ENCODE measurements at places on chromosomes 5 and 9.

DNA sequence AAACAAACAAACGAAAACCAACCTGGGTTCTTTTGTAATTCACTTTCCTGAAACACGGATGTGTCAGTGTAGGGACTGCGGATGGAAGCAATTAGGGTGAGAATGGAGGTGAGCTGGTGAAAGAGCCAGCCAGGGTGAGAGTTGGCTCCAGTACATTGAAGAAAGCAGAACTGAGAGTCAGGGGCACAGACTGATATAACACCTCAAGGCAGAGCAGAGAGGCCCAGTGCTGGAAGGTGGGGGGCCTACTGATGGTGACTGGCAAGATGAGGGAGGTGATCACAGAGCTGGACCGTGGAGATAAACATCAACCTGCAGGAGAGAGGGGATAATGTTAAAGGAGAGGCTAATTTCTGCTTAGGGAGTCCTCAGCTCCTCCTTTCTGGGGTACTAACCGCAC, 221.1 kb downstream of the MAN2A1 start:
- DNase-seq, result no peak

DNA sequence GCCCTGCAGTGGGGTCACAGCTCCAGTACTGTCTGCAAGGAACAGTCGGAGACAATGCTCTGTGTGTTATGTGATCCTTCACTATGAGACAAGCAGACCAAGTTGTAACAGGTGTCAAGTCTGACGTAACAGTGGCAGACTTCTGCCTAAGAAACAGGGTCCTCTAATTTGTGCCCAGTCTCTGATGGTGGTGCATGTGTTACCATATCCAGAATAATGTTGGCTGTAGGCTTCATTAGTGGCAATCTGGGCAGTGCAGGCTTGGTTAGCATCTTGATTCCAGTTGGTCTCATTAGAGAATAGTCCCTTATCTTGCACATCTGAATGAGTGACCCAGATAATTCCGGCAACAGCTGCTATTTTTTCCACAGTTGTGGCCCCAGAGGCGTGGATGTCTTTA, 33.8 kb downstream of the ZNF131 start:
- no peak for DNase-seq

GRCh38 chr5:126613941-126614592, 13.3 kb downstream of the PHAX start:
- DNase-seq, result no peak

DNA sequence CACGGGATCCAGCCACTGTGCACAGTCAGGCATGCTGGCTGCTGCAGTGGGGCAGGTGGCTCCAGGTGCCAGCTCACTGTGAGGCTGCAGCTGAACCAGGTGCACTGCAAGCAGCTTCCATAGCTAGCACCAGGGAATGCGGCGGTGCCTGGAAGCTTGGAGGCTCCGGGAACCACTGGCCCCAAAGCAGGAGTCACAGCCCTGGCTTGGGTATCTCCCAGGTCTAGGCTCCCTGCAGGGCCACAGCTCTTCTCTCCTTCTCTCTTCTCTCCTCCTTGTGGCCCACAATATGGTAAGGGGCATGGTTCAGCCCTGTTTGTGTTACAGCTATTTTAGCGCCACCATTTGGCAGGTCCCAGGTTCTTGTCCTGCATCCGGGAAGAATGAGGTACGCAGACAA, 6.7 kb upstream of the MTMR12 start:
- DNase-seq, result no peak

GRCh38 chr5:138408023-138408422, 30.8 kb upstream of the REEP2 start:
- no peak for DNase-seq

DNA sequence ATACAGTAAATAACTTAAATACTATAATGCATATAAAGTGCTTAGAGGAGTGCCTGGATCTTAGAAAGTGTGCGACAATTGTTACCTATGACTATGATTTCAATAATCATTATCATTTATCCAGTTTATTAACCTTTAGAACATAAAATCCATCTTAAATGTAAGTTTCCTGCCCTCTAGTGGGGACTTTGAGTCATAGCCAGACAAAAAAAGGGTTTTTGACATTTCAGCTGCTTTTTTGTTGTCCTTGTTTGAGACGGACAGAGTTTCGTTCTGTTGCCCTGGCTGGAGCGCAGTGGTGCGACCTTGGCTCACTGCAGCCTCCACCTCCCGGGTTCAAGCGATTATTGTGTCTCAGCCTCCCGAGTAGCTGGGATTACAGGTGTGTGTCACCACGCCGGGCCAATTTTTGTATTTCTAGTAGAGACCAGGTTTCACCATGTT, 9.7 kb upstream of the C9orf152 start:
- no peak for DNase-seq

- DNase-seq, result no peak
These were observed 56.0 kb upstream of the FCN2 start for GRCh38 chr9:134824583-134824982.

DNA sequence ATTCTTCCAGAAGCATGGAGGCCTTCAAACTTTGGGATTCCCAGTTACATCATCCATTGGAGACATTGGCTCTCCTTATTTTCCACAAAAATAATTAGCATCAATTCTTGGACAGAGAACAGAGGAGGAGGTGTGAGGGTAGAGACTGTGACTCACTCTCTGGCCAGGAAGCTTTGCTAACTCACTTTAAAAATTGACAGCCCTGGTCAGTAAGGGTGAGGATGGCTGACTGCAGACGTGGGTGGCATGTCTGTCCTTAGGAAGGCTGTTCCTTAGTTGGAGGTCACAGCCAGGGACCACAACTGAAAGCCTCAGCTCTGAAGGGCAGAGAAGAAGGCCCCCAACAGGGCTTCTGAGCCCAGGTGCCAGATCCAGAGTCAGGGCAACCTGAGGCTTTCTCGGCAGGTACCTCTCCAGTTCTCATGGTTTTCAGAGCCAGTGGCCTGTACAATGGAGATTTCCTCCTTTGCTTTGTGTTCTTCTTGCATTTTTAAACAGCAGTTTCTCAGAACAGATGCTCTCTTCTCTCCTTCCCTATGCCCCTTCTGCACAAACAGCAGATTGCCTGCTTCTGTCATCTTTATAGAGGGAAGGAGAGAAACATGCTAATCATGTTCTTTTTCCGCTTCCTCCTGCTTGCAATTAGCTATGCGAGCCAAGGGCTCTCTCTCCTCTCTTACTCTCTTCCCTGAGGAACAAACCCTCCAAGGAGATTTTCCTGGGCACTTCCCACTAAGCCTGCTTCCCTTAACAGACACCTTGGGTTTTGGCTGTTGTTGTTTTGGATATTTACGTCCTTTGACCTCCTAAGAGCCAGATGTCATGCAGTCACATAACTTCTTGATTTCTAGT, 92.5 kb upstream of the ZNF366 start:
- no peak for DNase-seq

- no peak for DNase-seq
These were observed 220.2 kb downstream of the DMAC1 start for GRCh38 chr9:7579351-7579750.

DNA sequence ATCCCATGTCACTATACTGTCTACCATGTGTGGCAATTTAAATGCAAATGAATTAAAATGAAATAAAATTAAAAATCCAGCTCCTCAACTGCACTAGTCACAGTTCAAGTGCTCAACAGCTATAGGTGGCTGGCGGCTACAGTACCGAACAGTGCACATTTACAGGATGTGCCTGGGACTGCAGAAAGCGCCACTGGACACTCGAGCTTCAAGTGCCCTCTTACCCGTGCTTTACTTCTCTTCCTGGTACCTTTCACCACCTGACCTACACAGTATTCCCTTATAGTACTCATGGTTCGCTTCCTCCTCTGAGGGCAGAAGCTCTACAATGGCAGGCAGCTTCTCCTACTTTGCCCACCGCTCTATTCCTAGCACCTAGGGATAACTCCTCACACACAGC, 166.6 kb downstream of the FANCC start:
- DNase-seq, result no peak

DNA sequence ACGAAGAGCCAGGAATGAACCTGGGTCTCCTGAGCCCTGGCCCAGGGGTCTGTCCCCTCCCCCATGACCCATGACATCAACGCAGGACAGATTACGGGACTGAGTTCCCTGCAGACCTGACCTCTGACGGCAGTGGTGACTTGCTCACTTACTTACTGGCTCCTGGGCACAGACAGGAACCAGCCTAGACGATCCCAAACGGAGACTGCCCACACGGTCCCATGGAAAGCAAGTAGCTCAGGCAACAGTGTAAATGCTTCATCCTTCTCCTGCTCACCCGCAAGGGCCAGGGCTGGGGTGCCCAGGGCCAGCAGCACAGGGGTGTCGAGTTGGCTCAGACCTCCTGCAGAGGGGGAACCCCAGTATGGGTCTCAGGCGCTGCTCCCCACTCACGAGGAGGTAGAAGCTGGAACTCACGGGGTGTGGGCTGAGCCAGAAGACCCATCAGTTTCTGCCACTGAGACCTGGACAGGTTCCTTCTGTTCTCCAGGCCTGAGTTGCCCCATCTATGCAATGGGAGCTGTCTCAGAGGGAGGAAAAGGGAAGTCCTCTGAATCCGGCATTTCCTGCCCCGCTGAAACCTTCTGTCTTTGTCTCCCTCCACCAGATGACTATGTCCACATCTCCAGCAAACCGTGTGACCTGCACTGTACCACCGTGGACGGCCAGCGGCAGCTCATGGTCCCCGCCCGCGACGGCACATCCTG, 5.6 kb downstream of the ADAMTSL2 start:
- DNase-seq, result no peak

- DNase-seq, result no peak
These were observed 395.0 kb upstream of the SMARCA2 start for GRCh38 chr9:1619915-1620710.

- DNase-seq, result no peak
These were observed 29.0 kb downstream of the PSMB7 start for GRCh38 chr9:124386201-124386600.

DNA sequence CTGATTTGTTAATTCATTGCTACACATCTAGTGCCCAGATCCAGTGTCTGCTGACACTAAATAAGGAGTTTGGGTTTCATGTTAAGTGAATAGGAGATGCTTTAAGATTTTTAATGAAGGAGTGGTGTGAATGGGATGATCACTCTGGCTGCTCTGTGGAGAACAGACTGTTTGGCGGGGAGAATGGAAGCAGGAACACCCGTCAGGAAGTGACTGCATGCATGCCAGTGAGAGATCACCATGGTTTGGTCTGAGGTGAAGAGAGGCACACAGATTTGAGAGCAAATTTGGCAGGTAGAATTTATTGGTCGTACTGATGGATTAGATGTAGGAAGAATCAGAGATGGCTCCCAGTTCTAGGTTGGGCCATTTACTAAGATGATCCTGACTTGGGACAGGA, 19.8 kb downstream of the ATP6V0E1 start:
- DNase-seq, result no peak

DNA sequence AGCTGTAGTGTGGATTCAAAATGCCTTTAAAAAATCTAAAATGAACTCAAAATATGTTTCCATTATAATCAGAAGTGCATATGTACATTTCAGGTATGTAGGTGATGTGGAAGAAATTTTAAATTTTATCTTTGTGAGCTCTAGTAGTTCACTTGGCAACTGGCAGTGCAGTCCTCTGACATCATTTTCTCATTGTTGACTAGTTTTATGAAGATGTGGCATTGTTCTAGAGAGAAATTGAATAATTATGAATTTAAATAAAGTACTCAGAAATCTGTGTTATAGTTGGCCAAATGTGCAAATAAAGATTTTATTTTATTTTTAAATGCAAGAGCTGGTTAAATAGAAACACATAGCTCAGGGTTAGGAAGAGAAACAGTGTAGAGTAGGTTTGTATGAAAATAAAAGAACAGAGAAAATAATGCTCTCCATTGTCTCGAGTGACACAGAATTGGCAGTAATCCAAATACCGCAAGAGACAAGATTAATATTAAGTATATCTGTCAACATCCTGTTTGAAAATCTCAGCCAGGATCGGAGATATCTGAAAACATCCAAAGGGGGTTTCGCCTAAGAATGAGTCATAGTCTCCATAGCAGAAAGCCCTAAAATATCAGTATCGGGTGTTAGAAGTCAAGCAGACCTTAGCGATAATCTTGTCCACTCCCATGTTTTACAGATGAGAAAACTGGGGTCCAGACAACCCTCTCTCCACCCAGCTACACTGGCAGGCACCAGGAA, 189.4 kb downstream of the CCDC192 start:
- DNase-seq, result no peak

- DNase-seq, result no peak
These were observed 54.1 kb upstream of the ABL1 start for GRCh38 chr9:130780865-130781504.

Data from stimulated activated CD8-positive, alpha-beta memory T cell treated with anti-CD3 and anti-CD28 coated beads, Interleukin-7, amount 100 ng/mL, for 1 hour (primary cell).